M059J (cell line): ENCODE measurements at places on chromosomes 12 and 14. TPM values are rescaled to one million over a fixed set of nuclear protein-coding genes. Genes with fewer than 3 reads are reported as not detected.

- no peak for DNase-seq
These were observed 18.1 kb downstream of the MANSC1 start for GRCh38 chr12:12331896-12332295.

GRCh38 chr12:6345319-6346091 lies 3.6 kb upstream of the TNFRSF1A start:
- DNase-seq, result peak; percentile 99

Gene BAG5
- total RNA-seq, result 18.6 and 22.6 TPM in 2 replicates

DNA sequence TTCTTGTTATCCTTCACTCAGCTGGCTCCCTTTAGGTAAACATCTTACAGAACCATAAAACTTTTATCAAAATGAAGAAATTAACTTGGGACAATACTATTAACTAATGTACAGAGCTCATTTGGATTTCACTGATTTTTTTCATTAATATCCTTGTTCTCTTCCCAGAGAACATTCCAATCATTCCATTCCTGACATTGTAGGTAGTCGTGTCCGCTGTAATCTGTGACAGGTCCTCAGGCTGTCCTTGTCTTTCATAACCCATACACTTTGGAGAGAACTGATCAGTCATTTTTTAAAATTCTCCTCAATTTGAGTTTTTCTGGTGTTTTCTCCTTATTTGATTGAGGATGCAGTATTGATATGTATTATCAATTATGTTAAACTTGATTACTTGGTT lies 916.8 kb downstream of the GALC start:
- DNase-seq, result no peak

DNA sequence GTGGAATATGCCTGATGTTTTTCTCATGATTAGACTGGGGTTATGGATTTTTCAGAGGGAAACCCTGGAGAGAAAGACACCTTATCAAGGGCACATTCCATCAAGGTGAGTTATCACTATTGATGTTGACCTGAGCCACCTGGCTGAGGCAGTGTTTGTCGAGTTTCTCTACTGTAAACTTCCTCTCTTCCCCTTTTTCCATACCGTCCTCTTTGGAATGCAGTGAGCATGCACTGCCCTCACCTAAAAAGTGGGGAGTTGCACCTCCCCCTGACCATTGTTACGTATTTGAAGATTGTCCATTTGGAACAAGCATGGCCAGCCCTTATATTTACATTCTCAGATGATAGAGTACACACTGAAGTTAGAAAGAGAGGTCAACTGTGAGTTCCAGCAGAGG lies 53.9 kb upstream of the PWP1 start:
- no peak for DNase-seq

GRCh38 chr12:127963933-127964332 lies 303.0 kb upstream of the TMEM132C start:
- no peak for DNase-seq

Gene KHNYN
- total RNA-seq, result 12.9 and 18.4 TPM in 2 replicates

DNA sequence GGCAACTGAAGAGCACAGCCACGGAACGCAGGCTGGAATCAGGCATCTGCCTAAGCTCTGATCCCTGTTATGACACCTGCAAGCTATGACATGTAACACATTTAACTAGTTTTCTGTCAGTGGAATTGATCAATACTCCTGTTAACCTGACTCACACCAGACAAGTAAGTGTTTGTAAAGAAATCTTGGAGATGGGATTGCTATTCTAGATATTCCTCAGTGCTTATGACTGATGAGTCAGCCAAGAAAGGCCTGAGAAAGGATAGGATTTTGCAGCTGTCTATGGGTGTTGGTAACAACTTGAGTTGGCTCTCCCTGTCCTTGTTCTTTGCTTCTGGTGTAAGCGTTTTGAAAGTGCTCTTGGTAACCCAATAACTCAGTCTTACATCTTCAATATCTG lies 110.5 kb downstream of the GPR135 start:
- DNase-seq, result peak; percentile 14

- no peak for DNase-seq
These were observed 96.8 kb downstream of the IPO8 start for GRCh38 chr12:30598889-30599288.

DNA sequence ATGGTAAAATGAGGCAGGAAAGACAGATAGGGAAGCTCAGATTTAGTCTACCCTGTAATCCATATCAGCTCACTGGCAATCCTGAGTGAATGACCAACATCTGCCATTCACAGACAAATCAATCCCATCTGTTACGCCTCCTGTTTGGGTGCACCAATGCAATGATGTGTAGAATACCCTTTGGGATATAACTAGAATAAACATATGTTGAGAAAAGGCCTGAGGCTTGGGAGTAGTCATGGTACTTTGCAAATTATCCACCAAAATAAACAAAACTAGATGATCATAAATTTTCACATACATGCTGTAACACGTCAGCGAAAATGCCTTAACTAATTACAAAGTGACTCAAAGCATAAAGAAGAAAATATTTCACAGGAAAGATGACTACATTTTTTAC lies 78.8 kb downstream of the KCNC2 start:
- DNase-seq, result no peak

DNA sequence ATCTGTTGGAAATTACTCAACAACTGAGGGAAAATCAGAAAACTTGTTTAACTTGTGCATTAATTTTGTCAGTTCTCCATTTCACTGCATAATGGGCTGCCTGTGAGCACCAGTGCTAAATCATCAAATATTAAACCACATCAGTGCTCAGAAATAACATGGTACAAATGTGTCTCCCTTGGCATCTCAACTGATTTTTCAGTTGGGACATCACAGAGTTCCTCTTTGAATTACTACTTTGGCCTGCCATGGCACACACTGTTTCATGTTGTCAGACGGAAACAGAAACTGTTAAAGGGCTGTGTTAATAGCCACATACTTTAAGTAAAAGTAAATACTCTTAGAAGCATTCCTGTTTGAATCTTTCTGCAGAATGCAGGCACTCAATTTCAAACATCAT lies 42.1 kb upstream of the STRN3 start:
- no peak for DNase-seq

- no peak for DNase-seq
These were observed 2.3 kb downstream of the AVIL start for GRCh38 chr12:57816001-57816854.

DNA sequence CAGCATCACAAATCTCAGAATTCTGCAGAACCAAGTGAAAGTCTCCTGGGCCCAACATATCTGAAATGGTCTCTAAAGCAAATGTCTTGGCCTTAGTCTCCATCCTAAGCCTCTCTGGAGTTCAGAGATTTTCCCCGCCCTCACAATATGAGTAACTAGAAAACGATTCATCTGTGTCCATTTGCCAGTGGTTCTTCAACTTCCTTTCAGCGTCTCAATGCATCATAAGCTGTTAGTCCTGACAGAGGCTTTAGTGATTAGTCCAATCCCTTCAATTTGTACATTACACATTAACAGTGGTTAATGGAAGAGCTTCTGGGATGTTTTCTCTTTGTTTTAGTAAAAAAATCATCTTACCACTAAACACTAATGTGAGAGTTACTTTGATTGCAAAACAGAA lies 17.4 kb downstream of the NPC2 start:
- DNase-seq, result peak; percentile 60

DNA sequence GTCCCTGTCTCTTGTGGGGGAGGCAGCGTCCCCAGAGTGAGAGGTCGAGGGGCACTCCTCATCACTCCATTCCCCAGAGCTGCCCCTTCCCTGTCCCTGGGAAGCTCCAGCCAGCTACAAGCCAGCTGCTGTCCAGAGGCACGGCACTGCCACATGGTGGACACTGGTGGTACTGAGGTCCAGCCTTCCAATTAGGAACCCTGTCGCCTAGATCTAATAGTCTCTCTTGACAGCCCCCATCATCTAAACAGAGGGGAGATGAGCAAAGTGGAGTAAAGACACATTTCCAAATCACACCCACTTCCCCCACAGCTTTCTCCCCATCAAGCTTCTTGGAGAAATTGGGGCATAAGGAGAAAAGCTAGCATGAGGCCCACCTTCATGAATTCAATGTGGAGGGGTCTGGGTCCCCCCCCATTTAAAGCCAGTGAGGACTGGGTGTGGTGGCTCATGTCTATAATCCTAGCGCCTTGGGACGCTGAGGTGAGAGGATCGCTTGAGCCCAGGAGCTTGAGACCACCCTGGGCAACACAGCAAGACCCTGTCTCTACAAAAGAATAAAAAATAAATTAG lies 2.1 kb upstream of the INHBE start:
- peak; percentile 63 for DNase-seq

DNA sequence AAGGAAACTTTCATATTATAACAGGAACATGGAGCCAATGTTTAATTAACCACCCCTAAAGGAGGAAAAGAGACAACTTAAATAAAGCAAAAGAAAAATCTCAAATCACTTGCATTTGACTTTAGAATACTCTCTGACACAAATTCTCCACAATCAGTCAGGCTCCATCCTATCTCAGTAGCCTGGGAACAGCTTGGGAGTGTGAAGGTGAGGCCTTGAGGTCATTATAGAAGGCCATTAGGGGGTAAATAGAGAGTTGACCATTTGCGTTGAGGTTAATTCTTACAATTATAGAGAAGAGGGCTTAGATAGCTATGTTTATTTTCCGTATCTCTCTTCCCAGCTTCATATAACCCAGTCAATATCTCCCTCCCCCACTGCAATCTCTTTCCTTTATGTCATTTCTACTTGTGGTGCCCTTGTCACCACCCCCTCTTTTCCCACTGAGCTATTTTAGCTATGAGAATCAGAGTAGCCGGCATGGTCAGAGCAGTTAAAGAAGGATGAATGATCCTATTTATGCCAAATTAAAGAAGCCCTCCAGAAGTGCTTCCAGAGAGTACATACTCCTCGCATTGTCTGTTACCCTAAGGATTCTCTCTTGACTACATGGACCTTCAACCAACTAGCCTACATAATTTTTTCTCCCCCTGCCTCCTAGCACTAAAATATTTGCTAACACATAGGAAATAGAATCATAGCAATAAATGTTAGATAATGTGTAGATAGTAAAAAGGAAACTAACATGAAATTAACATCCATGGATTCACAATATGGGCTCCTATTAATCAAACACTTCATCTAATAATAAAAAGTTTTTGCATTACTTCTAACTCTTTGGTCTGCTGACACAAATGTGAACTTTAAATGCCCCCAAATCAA lies 135.2 kb upstream of the KRR1 start:
- no peak for DNase-seq

DNA sequence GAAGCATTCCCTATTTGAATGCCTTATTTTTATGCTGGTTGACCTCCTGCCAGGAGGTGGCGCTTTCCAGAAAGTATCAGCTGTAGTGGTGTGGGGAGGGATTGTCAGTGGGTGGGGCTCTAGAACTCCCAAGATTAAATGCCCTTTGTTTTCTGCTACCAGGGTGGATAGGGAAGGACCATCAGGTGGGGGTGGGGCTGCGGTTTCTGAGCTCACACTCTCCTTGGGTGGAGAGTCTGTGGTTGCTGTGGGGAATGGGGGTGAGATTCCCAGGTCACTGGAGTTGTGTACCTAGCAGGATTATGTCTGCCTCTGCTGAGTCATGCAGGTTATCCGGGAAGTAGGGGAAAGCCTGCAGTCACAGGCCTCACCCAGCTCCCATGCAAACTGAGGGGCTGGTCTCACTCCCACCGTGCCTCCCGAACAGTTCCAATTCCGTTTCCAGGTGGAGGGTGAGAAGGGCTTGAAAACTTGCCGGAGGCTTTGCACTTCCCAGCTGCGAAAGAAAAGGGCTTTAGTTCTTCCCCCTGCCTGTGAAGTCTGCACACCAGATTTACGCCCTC lies 68.3 kb downstream of the ALG10B start:
- DNase-seq, result peak; percentile 86

GRCh38 chr14:71418532-71419245 lies 511.4 kb downstream of the PCNX1 start:
- DNase-seq, result no peak

DNA sequence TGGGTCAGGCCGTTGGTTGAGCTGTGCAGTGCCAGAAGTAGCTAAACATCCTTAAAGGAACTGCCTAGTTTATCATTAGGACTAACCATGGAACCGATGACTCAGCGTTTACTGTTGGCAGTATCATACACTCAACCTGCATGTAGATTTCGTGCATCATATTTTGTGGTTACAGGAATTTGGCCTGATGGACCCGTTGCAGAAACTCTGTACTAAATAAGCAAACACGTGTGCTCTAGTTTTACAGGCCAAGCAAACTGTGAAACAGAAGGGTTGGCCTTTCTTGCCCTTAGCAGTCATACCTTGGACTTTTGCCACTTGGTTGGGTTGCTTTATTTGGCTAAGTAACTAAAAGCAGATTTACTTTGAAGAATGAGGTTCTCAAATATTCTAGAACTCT lies 35.6 kb downstream of the DGLUCY start:
- peak; percentile 98 for DNase-seq

DNA sequence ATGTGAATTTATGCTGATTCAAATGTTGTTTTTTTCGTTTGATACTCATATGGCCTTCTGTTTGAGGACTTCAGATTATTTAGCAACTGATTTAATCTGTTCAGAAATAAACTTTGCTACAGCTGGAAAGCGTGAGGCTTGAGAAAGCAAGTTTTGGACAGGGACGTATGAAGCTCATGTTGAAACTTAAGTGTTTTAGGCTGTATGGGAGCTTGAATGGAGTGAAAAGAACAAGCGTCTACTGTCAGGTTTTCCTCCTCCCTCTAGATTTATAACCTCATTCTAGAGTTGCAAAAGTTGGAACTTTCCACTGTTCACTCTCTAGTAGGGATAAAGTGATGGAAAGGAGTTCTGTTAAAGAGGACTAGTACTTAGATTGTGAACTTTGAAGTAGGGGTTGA lies 1.0 kb downstream of the PRPF39 start:
- peak; percentile 19 for DNase-seq

DNA sequence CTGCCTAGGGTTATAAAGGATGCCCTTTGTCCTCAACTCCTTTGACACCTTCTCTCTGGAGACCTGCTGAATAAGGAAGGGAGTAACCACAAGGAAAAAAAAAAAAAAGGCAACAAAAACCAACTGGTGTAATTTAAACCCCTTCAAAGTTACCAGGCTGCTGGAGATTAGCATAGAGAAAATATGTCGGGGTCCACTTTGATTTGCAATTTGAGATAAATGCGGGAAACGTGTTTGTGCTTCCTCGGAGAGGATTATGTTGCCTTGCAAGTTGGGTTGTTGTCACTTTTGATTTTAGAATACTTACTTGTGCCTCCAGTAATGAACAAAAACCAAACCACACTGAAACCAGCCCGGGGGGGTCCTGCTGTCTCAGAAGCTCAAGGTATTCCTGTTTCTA lies 200.2 kb upstream of the MYL2 start:
- no peak for DNase-seq

- peak; percentile 30 for DNase-seq
These were observed 22.7 kb upstream of the ZFP36L1 start for GRCh38 chr14:68815298-68816182.

DNA sequence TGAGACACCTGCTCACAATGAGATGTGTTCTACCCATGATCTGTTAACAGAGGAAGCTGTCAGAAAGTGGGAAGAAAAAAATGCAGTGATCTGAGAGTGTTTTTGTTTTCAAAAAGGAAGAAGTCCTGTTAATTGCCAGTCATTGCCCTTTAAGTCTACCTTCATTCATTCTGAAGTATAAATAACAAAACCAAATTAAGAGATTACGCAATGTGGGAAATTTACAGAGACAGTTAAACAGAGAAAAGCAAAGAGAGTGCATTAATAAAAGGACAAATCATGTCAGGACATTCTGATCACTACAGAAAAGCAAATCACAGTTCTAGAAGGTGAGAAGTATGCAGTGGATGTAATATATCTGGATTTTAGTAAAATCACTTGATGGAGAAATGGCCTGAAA lies 154.2 kb downstream of the NRXN3 start:
- DNase-seq, result no peak
